ENCODE measurements at places on chromosomes 6 and 20. TPM values are rescaled to one million over a fixed set of nuclear protein-coding genes. Genes with fewer than 3 reads are reported as not detected.

The LTA gene
- not detected for total RNA-seq

The BMP7 gene
- total RNA-seq: 0.13 TPM

The MPIG6B gene
- total RNA-seq: not detected

The ZNF311 gene
- 0.42 TPM for total RNA-seq

The ENPP4 gene
- 0.24 TPM for total RNA-seq

The SLC52A3 gene
- total RNA-seq: 0.51 TPM

The MYH7B gene
- total RNA-seq: not detected

The MUC21 gene
- total RNA-seq: not detected

The KHDC1L gene
- 0.32 TPM for total RNA-seq

The TNFRSF21 gene
- total RNA-seq: 17.7 TPM

The ATF6B gene
- total RNA-seq: 37.0 TPM

The TCF15 gene
- not detected for total RNA-seq

The CCR6 gene
- 0.14 TPM for total RNA-seq

The MICB gene
- total RNA-seq: 7.2 TPM

The DNAJC5 gene
- 30.8 TPM for total RNA-seq

The RAET1G gene
- 7.7 TPM for total RNA-seq

The PPIL6 gene
- total RNA-seq: 0.94 TPM

The ATP9A gene
- 10.8 TPM for total RNA-seq

The LAMA5 gene
- total RNA-seq: 500 TPM

The SPATA2 gene
- total RNA-seq: 8.8 TPM

The CRYBG1 gene
- total RNA-seq: 0.40 TPM

The PMEPA1 gene
- total RNA-seq: 396 TPM

The LAMA4 gene
- total RNA-seq: 1.4 TPM

The MMP24 gene
- total RNA-seq: 26.3 TPM

The ZNF831 gene
- not detected for total RNA-seq

Measured in A549 treated with ZK216348 at 1 μM for 4 hours (cell line).